HAP-1 (cell line): ENCODE measurements at places on chromosomes 5 and 9.

GRCh38 chr5:133902511-133903118 is 65.8 kb downstream of the C5orf15 start:
- DNase-seq, result no peak

DNA sequence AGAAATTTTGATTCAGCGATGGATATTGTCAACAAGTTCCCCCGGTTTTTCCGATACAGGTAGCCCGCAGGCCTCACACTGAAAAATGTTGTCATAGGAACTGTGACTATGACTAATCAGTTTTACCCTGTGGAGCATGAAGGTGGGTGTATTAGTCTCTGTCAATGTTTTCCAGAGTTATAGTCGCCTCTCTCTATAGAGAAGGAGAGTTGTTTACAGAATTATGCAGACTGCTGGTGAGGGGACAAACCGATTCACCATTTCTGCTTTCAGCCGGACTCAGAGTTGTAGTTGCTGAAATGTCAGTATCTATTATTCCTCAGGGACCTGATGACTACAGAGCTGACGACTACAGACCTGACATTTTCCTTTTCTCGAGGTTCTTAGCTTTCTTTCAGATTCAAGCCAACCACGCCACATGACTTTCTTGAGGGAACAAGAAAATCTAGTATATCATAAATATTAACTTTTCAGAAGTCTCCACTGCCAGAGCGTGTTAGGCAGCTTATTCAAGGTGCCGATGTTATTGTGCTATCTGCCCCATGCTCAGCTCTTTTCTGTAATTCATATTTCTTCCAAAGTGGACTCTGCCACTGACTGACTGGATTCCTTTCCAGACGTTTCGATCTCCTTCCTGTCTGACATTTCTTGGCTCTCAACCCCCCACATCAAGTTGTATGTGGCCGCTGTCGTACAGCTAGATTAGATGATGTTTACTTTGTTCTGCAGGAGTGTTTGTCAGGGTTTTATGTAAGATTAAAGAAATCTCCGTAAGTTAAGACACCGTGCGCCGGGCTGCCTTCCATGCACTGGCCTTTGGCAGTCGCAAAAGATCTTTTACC is 178.1 kb downstream of the FGF1 start:
- no peak for DNase-seq

DNA sequence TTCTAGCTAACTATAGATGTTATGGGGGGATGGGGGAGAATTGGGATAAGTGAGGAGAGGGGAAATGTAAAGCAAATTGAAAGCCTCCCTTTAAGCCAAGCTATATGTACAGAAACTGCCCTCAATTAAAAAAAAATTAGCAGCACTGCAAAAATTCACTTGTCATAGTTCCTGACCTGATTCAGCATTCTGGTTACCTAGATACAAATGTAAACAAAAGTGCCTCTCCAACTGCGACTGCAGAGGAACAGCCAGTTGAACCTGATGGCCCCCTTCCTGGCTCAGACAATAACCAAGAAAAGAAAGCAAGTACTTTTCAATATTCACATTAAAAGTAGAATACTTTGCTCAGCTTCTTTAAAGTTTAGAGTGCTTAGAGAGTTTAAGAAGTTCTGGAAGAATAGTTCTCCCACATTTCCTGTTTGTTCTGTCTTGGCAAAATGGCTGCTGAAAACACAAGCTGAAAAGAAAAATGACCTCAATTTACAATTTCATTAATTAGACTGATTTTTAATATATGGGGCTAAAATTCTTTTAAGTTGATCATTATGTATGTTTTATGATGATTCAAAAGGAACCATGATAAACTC is 1.5 kb downstream of the FAM81B start:
- DNase-seq, result no peak

DNA sequence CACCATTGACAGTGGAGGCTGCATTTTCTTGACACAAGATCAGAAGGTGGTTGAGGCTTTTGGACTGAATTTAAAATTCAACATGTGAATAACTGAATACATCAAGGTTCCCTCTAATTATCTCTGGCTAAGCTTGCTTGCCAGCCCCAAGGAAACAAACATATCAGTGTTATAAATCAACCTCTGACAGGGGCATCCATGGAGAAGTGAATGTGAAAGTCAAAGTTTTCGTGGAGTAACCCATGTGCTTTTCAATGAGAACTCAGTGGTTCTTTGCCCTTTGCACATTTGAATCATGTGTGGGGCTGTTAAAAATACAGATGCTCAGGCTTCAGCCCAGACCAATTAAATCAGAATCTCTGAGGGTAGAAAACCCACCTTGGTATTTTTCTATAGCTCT is 128.9 kb downstream of the LRRC70 start:
- no peak for DNase-seq

- DNase-seq, result no peak
These were observed 50.6 kb downstream of the LHFPL2 start for GRCh38 chr5:78597974-78598371.

DNA sequence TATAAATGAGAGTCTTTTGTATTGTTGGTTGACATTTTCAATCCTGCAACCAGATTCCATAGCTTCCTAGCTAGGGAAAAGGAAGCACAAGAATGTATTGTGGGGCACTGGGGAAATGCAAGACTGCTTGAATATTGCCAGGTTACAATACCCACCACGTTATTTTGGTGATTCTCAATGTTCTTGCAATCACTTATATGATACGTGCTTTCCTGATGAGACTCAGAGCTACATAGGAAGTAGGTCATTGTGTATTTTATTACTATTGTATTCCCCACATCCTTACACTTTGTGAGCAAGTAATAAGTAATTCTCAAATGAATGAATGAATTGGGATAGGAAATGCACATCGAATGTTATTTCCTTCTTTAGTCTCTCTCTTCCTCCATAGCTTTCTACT is 217.1 kb upstream of the CD180 start:
- DNase-seq, result no peak

GRCh38 chr5:121962347-121962670 is 534 bp downstream of the SRFBP1 start:
- DNase-seq, result no peak

- DNase-seq, result no peak
These were observed 34.8 kb upstream of the LRRC14B start for GRCh38 chr5:156411-157072.

DNA sequence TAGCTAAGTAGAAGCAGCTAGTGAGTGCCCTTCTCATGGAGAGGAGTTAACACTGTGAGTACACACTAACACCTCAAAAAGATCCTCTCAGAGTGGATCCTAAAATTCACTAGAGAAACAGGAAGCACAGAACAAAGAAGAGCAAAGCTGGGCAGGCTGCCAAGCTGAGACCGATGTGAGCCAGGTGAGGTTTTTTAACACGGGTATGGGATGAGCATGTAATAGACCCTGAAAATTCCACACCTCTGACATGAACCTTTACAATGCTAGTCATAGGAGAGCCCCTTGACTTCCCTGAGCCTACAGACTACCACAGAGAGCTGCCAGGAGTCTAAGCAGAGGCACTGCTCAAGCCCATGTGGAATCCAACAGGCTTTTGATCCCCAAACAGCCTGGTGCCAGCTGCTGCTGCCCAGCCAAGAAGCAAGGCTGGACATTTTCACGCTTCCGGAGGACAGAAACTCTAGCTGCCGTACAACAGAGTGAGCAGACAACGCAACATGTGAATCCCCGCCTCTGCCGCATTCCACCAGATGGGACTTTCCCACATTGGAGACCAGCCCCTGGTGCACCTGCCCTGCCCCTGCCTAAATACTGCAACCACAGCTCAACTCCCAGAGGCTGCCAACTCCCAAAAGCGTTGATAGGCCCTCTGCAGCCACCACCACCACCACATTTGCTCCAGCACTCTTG is 280.8 kb downstream of the CDH10 start:
- no peak for DNase-seq

GRCh38 chr5:115068239-115069086 is 101.2 kb downstream of the TRIM36 start:
- no peak for DNase-seq

GRCh38 chr5:181181650-181182565 is 23.1 kb downstream of the TRIM7 start:
- peak; percentile 82 for DNase-seq

GRCh38 chr5:126515337-126515736 is 79.7 kb downstream of the ALDH7A1 start:
- DNase-seq, result no peak

- no peak for DNase-seq
These were observed 96.5 kb downstream of the PRRT1B start for GRCh38 chr9:131641618-131642495.

- DNase-seq, result no peak
These were observed 27.9 kb downstream of the AGTPBP1 start for GRCh38 chr9:85713897-85714296.

- peak; percentile 65 for DNase-seq
These were observed 9.0 kb downstream of the PRRC2B start for GRCh38 chr9:131402738-131403492.

DNA sequence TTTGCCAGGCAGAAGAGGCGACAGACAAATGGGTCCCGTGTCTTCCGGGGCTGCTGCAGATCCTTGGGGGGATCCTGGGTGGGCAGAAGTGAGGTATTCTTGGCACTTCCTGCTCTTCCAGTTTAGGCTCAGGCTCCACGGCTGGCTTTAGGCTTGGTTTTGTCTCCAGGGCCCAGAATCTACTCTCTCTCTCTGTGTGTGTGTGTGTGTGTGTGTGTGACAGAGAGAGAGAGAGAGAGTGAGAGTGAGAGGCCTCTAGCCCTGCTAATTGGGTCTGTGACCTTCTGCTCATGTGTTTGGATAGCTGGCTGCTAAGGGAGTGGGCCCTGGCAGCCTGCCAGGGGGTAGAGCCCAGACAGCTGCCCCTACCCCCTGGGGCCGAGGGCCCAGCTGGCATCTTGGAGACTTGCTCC is 39.3 kb downstream of the CRB2 start:
- no peak for DNase-seq

GRCh38 chr5:113249206-113249605 is 185.6 kb downstream of the TSSK1B start:
- DNase-seq, result no peak

GRCh38 chr9:98572054-98572627 is 136.6 kb downstream of the GABBR2 start:
- no peak for DNase-seq

DNA sequence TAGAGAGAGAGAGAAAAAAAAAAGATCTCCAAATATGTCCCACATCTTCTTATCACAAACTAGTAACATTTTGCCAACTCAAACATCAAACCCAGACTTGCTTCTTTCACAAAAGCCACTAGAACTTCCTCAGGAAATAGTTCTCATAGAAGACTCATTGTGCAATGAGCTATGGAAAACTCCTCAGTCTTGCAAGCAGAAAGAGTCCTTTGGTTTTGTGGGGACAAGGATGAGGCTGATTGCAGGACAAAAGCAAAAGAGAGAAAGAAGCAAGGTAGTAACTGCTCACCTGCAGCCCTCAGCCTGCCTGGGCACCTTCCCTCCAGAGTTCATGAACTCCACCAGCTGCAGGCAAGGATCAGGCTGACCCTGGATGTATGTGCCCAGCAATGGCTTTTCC is 399.0 kb downstream of the IRX1 start:
- no peak for DNase-seq

DNA sequence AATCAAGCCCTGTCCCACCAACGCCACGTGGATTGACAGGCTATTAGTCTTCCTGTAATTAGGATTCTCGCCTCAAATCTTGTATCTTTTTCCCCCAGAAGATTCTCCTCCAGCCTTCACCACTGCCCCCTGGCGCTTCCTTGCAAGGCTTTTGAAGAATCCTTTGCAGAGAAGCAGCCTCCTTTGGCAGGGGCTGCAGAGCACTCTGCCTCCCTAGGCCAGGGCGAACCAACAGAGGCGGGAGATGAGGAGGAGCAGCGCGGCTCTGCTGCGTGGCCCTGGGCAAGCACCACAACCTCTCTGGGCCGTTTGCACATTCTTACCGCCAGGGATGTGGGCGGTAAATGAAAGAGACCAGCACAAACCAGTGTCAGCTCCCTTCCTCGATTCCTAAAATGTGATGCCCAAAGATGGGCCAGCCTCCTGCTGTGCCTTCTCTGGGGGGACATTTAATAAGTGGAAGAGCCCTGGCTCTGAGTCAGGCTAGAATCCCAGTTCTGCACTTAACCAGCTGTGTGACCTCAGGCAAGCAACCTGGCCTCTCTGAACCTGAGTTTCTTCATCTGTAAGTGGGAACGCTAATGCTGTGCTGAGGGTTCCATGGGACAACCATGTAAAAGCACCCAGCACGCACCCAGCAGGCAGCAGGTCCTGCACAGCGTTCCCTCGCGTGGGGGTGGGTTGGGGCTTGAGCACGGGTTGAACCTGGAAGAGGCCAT is 128.6 kb downstream of the KCNIP1 start:
- DNase-seq, result no peak

DNA sequence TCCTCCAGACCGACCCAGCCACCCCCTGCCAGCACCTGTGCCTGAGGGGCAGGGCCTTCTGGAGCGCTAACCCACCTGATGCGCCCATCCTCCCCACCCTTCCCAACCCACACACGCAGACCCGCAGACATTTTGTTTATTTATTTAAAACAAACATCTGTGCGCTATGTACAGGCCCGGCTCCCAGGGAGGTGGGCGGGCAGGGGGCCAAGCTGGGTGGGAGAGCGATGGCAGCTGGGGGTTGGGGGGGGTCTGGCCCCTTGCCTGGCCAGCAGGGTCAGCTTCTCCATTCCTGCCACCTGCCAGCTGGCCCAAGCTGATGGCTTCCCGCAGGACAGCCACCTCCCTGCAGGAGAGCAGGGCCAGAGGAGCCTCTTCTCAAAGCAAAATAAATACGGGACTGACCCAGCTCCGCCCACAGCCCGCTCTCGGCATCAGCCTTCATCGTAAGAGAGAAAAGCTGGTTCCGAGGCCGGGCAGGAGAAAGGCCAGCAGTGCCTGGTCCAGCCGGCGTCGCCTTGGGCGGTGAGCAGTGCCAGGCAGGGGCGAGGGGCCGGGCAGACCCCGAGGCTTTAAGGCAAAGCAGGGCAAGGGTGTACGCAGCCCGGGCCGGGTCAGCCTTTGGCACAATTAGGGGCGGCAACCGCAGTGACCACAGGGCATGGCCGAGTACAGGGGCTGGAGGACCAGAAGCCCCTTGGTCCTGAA is 10.9 kb upstream of the CLIC3 start:
- no peak for DNase-seq

GRCh38 chr9:97480174-97480573 is 21.3 kb upstream of the TMOD1 start:
- no peak for DNase-seq
